ENCODE measurements at places on chromosomes 2 and 18. TPM values are rescaled to one million over a fixed set of nuclear protein-coding genes. Genes with fewer than 3 reads are reported as not detected.

Gene KCNG3
- total RNA-seq: under 0.01 TPM

Gene DNAJB2
- 24.8 TPM for total RNA-seq

Gene RAB6C
- under 0.01 TPM for total RNA-seq

Gene CABLES1
- 18.3 TPM for total RNA-seq

Gene WNT10A
- total RNA-seq: 1.1 TPM

Gene SULT1C2
- under 0.01 TPM for total RNA-seq

Gene CYRIA
- total RNA-seq: 4.0 TPM

GRCh38 chr2:6948677-6949351 is 31.6 kb downstream of the RNF144A start:
- DNase-seq: no peak

- no peak for DNase-seq
Observed at GRCh38 chr2:47181176-47181575, 26.1 kb upstream of the STPG4 start.

- DNase-seq: no peak
Observed at GRCh38 chr18:45539491-45539891, 75.8 kb upstream of the SLC14A2 start.

DNA sequence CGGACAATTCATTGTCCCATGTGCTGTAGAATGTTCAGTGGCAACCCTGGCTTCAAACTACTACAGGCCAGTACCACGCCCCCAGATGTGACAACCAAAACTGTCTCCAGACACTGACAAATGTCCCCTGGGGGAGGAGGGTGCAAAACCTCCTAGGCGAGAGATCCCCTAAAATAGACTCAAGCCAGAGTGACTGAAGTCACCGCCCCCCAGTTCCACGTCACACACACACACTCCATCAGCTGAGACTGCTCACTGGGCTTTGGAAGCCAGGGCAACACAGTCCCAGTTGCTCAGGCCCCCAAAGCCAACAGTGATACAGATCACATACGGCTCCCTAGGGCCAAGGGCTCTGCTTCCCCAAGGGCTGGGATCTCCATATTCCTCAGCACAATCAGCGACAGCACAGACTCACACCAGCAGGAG is 19.1 kb downstream of the HDAC4 start:
- no peak for DNase-seq

- no peak for DNase-seq
Observed at GRCh38 chr2:38892819-38893218, 3.1 kb downstream of the ARHGEF33 start.

- no peak for DNase-seq
Observed at GRCh38 chr2:201407265-201407664, 44.0 kb downstream of the TRAK2 start.

DNA sequence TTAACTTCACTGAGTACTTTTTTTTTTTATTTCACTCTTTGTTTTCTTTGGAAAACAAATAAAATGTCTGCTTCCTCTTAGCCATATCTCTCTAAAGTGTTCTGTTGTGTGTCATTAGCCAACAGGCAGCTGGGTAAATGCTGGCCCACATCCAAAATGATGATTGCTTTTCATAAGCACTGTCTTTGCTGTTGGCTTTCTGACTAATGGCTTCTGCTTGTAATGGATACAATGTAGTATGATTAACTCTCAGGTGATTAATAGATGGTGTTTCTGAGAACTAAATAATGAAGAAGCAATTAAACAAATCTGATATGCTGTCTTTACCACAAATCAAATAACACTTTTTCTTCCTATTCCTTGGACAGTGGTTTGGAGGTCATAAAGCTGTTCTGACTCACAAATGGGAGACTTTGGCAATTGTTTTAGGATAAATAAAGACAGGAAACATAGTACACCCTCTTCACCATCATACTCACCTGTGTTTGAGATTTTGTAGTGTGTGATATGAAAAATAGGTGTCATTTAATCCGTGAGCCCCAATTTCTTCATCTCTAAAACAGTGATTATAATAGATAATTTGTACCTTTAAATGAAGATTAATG is 888.4 kb downstream of the TSN start:
- DNase-seq: no peak

DNA sequence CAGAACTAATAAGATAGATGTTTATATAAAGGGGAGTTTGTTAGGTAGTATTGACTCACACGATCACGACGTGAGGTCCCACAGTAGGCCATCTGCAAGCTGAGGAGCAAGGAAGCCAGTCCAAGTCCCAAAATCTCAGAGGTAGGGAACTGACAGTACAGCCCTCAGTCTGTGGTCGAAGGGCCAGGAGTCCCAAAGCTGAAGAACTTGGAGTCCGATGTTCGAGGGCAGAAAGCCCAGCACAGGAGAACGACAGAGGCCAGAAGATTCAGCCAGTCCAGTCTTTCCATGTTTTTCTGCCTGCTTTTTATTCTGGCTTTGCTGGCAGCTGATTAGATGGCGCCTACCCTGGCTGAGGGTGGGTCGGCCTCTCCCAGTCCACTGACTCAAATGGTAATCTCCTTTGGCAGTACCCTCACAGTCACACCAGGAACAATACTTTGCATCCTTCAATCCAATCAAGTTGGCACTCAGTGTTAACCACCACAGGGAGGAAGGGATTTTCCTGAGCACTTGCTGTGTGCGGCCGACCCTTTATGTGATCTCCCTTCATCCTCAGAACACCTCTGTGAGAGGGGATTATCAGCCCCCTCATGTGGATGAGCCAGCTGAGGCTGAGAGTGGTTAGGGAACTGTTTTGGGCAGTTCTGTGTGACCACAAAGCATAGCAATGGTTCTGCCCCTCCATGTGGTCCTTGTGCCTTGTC is 78.3 kb downstream of the RNF144A start:
- DNase-seq: no peak

DNA sequence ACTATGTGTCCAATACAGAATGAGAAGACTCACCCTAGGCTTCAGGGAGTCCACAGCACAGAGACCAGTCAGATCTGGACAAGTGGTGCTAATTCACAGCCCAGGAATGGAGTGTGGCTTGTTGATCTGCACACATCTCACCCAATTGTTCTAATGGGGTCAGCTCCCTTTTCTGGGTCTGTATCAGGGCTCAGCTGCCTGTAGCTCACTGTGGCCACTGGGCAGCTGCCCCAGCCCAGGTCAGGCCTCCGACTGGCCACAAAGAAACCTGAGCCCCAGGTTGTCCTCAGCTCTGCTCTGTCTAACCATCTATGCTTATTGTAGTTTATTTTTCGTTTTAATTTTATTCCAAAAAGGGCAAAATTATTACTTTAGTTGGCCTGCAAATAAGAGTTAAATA is 202.3 kb upstream of the RAB6C start:
- DNase-seq: no peak

GRCh38 chr2:204665207-204665606 is 119.9 kb downstream of the PARD3B start:
- DNase-seq: no peak

DNA sequence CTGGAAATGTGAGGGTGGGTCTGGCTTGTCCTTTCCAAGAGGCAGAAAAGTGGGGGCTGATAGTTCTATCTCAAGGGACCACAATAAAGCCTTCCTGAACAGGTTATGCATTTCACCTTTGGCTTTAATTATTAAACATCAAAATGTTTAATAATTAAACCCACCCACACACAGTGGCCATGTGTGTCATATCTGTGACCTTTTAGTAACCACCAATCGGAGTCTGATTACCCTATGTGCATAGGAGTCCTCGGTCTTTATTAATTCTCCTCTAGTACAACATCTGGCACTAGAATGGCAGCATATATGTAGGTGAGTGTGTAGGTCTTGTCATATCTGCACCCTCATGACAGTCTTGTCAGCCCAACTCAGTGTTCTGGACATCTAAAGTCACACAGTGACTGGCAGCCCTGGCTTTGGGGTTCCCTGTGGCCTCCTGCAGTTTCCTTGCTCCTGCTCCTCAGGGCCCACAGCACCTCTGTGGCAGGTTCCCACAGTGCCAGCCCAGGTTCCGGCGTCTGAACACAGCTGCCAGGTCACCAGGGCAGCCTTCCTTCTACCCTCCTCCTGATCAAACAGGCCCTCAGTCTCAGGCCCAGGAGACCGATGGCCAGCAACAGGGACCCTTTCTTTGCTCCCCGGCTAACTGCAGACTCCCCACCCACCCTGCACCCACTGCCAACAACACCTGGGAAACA is 100.9 kb downstream of the MTCL1 start:
- no peak for DNase-seq

- DNase-seq: no peak
Observed at GRCh38 chr2:134288814-134289213, 34.9 kb downstream of the MGAT5 start.

GRCh38 chr2:1979138-1979537 is 234.8 kb upstream of the PXDN start:
- no peak for DNase-seq
